ENCODE measurements at places on chromosomes 6 and 20.

GRCh38 chr6:162708971-162709370 lies 18.6 kb downstream of the PRKN start:
- DNase-seq, result no peak

- DNase-seq, result no peak
Measured at GRCh38 chr6:105897131-105897530, 189.0 kb upstream of the PRDM1 start.

- DNase-seq, result no peak
Measured at GRCh38 chr20:64224351-64225170, 31.0 kb upstream of the PCMTD2 start.

GRCh38 chr6:151284012-151284411 lies 44.2 kb downstream of the AKAP12 start:
- no peak for DNase-seq

GRCh38 chr6:16854986-16855385 lies 93.7 kb upstream of the ATXN1 start:
- no peak for DNase-seq

- DNase-seq, result no peak
Measured at GRCh38 chr6:135743476-135743875, 108.0 kb upstream of the PDE7B start.

DNA sequence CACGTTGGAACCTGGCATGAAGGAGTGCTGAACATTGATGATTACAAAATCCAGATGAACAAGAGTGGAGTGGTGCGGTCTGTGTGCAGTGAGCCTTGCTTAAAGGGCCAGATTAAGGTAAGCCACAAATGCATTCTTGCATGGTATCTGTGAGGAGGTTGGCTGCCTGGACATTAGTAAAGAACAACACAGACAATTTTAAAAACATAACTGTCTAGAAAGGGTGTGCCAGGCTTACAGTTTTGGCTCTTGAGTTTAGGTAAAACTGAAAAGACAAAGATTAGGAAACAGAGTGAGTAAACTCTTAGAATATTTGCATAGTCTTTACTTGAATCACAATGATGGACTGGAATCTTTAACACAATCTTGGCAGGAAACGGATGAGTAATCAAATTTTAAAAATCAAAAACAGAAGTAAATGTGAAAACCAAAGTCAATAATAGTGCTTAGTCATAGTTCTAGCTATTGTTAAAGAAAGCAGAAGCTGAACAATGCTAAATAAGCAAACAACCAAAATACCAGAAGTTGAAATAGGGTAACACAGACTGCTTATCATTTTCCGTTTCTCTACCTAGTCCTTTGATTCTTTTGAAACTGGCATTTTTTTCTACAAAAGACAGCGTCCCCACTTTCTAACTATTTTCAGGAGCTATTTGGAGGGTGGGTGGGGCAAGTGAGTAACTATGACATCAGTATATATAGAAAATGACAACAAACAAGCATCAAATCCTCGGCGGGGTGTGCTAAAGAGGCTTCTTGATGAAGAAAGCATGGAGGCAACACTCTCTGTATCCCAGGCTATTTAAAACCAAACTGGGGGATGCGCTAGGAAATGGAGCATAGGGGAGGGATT lies 185.8 kb upstream of the RAB32 start:
- no peak for DNase-seq

All from activated naive CD4-positive, alpha-beta T cell (primary cell).